ENCODE measurements at places on chromosomes 13 and 19. TPM values are rescaled to one million over a fixed set of nuclear protein-coding genes. Genes with fewer than 3 reads are reported as not detected.
A peak's percentile ranks its signal among the peaks of the same experiment; 100 is the strongest.

DNA sequence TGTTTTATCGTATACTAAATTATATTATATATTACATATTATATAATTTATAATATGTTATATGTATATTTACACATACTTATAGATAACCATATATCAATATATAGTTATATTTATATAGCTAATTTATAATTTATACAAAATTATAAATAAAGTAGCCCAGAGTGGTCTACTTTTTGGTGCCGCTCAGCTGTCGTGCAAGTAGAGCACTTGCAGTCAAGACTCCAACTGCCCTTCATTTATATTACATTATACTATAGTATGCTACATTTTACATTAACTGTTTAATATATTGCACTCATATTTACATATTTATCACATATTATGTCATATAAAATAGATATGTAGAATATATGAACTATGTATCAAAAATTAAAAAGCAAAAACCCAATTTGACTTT is 1124.7 kb upstream of the MIR17HG start:
- DNase-seq = no peak

DNA sequence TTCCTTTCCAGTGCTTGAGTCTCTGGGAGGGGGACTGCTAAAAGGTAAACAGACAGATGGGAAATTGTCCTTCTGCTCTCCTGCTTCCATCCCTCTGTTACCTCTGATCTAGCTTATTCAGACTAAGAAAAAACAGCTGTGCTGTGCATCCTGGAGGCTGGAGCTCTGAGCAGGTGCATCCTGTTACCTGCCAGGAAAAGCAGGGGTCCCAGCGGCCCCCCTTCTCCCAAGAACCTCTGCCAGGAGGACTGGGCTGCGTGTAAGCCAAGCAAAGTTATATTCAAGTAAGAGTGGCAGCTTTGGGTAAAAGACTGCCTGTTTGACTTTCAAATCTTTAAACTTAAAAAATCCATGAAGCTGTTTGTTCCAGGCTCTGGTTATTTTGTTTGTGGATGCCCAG is 75.1 kb downstream of the C13orf42 start:
- no peak for DNase-seq

DNA sequence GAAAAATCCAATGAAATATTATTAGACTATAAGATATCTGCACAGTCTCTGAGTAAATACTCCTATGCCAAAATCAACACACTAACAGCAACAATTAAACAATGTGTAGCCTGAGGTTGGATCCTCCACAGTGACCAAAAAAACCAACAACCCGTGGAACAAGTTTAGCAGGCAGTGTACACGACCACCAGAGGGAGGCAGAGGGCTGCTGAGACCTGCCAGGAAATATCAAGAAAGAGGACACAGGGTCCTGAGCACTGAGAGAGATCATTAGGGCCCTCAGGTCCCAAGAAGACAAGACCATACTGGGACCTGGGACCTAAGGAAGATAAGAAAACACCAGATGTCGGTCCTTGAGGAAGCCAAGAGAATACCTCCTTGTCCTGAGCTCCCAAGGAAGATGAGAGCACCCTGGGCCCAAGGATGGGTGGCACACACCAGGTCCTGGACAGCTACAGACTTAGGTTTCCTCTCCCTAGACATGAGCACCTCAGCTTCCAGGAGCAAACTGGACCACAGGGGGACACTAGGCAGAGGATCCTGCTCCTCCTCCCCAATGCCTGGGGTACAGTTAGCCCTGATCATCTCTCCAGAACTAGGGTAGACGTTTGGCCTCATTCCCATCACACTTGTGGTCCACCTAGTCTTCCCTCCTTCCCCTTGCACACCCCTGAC is 822 bp upstream of the ZNF274 start:
- DNase-seq = peak; percentile 82

DNA sequence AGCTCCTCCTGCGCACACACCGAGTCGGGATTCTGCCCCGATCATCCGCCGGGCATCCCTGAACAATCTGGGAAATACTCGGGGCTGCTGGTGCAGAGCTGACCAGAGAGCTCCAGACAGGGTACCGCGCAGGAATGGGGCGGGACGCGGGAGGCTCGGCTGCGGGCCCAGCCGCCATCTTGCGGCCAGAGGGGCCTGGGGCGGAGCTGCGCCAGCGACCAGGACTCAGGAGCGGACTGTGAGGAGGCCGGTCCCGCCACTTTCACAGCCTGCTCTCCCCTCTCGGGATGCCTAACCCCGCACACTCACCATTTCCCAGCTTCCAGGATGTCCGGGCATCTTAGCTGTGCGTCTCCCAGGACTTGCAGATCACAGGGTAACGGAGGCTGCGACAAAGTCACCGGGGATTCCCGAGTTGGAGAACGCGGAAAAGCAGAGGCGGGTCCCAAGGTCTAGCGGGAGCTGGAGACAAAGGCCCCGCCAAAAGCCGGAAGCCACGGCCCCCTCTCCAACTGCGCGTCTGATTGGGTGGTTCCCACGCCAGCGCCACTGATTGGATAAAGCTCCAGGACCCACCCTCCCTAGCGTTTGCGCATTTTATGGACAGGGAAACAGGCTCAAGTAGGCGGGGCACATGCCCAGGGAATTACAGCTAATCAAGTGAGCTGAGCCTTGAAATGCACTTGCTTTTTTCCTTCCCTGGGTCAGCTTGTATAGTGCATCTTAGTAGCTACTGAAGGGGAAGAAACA is 15.8 kb upstream of the ZNF43 start:
- DNase-seq = peak; percentile 99

The VN1R2 gene
- not detected for total RNA-seq
